ENCODE measurements at places on chromosomes 2 and 18. TPM values are rescaled to one million over a fixed set of nuclear protein-coding genes. Genes with fewer than 3 reads are reported as not detected.

The EFR3B gene
- under 0.01 TPM for total RNA-seq

The MAIP1 gene
- 44.1 TPM for total RNA-seq

DNA sequence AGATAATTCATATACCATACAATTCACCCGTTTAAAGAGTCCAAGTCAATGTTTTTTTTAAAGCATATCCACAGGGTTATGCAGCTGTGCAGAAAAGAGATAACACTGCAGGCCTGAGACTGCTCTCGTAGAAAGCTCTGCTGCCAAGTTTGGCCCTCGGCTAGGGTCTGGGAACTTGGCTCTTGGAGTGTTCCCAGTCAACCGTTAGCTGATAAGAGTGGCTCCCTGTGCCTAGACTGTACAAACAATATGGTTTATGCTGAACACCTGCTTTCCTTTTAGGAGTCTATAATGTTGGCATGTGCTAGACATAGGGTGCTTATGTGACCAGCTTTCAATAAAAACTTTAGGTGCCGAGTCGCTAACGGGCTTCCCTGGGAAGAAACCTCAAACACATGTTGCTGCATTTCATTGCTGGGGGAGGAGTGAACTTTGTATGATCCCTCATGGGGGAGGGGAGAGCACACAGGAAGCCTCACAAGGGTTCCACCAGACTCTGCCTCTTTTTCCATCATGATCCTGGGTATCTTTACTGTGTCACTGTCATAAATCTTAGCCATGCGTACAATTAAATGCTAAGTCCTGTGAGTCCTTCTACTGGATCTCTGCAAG, 34.7 kb downstream of the RFX8 start:
- H3K36me3 ChIP-seq: no peaks in the 10 kb centered on the region
- no peak overlapping the region for H3K4me3 ChIP-seq
- H3K4me1 ChIP-seq: no peaks in the 10 kb centered on the region
- no peak for DNase-seq
- H3K27me3 ChIP-seq: no peaks in the 10 kb centered on the region

DNA sequence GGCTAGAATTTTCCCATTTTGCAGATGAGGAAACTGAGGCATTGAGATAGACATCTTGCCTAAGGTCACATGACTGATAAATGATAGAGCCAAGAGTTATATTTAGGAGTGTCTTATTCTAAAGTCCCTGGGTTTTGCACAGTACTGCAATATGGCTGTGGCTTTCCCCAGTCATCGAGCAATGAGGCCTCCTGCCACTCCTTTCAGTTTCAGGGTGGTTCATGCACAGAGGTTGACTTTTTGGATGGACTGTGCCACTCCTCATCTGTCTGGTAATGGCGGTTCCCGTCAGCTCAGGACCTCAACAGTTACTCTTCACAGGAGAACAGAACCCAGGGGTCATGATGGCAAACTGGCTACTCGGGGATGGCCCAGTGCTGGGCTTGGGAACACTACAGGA, 131.1 kb downstream of the ACKR3 start:
- no peak for DNase-seq
- no peaks in the 10 kb centered on the region for H3K27me3 ChIP-seq
- no peak overlapping the region for H3K4me3 ChIP-seq
- H3K4me1 ChIP-seq: no peaks in the 10 kb centered on the region
- H3K27ac ChIP-seq: no peak overlapping the region
- no peaks in the 10 kb centered on the region for H3K36me3 ChIP-seq

Data from uterus (tissue), 4 donors.